ENCODE measurements at places on chromosomes 16 and 17.

GRCh38 chr16:27920391-27920891 is 143.1 kb downstream of the GSG1L start:
- no peak for DNase-seq

DNA sequence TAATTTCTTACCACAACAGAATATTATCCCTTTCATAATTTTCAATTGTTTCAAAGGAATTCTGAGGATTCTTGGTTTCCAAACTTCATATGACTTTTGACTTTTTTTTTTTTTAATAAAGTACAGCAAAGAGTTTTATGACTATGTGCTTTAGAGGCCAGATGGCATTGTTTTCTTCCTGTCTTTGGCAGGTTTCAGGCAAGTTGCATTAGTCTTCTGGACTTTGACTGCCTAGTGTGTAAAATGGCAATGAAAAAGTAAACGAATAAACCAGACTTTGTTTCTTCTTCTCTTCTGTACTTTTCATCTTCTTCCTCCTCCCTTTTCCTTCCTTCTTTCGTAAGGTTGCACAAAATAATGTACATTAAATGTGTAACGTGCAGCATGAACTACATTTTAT is 172.6 kb upstream of the RBFOX1 start:
- DNase-seq = no peak

- no peak for DNase-seq
Measured at GRCh38 chr16:66942981-66943380, 7.7 kb downstream of the CES2 start.

DNA sequence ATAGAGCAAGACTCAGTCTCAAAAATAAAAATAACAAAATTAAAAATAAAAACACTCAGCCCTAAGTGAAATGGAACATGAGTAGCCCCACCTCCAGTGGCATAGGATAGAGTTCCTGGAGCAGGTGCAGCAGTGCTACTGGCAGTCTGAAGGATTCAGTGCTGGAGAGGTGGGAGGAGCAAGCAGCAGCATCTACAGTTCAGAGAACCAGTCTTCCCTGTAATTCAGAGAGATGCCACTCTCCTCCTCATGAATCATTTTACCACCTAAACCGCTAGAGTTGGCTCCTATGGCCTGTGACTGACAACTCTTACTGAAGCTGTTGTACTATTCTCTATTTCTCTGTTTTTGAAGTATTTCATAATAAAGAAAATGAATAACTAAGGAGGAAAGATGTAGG is 56.0 kb upstream of the SMURF2 start:
- no peak for DNase-seq

DNA sequence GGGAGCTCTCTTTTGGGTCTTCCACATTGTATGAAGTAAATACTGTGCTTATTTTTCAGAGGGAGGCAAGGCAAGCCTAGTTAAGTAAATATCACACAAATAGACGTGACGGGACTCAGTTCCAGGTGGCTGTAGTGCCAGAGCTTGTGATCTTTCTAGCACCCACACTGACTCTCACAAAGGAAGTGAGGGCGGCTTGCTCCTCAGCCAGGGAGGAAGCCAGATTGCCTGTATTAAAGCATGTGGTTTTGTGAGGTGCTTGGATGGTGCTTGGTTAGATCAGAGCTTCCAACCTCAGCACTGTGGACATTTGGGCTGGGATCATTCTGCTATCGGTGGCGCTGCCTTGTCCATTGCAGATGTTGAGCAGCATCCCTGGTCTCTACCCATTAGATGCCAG is 80.1 kb downstream of the VAT1L start:
- no peak for DNase-seq

DNA sequence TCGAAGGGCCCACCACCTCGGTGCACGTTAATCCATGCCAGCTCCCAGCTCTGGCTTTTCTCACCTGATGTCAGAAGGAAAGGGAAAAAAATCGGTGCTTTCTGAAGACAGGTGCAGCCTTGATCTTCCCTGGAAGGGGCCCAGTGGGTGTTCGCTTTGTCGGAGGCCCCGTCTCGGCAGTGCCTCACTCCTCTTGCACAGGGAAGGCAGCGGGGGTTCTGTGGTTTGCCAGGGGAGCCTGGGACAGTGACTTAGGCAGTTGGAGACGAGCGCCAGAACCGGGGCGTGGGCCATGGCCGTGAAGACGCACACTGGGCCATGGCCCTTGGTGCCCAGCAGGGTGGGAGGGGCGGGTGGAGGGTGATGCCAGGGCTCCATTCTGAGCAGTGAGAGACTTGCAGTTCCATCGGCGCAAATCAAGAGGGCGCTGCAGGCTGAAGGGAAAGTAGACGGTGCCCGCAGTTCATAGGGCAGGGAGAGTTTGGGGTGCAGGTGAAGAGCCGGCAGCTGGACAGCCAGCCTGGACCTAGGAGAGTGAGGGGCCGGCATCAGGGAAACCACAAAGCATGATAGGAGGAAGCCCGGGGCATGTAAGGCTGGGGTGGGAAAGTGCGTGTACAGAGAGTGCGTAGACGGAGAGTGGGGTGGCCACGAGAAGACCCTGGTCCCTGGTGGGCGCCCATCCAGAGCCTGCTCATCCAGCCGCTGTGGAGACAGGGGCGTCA is 101.3 kb upstream of the CHMP6 start:
- no peak for DNase-seq

- no peak for DNase-seq
Measured at GRCh38 chr17:74163271-74163821, 40.1 kb upstream of the RPL38 start.

DNA sequence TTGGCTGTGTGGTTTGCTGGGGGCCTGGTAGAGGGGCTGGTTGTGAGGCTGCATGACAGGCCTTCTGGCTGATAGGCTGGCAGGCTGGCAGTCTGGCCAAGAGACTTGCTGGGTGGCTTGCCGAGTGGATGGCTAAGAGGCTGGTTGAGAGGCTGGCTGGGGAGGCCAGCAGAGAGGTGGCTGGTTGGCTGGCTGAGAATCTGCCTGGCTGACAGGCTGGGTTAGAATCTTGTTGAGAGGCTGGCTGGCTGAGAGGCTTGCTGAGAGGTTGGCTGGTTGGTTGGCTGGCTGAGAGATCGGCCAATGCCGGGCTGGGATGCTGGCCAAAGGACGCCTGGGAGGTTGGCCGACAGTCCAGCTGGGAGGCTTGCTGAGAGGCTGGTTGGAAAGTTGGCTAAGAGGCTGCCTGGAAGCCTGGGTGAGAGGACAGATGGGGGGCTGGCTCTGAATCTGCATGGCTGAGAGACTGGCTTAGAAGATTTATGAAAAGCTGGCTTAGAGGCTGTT is 35.9 kb upstream of the ACSM2B start:
- DNase-seq = no peak

GRCh38 chr16:78098087-78098486 is 1.4 kb upstream of the WWOX start:
- no peak for DNase-seq

DNA sequence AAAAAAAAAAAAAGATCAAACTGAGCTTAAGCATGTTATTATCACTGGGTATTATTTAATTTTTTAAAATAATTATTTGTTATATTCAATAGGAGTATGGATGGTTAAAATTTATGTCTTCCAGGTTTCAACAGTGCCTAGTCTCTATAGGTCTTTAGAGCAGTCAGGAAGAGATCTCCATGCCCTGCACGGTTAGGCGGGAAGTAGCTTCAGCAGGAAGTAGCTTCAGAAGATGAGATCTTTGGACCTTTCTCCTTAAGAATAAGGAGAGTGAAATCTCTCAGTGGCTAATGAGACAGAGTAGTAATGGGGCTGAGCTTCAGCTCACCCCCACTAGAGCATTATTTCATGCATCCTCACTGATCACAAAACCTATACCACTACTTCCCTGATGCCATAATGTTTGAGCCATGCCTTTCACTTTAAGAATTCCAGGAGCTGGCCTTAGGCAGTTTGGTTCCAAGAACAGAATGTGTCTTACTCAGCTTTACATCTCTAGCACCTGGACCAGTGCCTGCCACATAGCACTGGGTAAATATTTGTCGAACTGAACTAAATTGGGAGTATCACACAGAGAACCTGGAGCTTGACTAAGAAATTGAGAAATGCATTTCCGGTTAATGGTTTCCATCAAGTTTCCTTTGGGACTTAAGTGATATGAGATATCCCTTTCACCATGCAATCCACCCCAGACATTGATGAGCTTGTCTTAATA is 43.5 kb downstream of the SCPEP1 start:
- no peak for DNase-seq

DNA sequence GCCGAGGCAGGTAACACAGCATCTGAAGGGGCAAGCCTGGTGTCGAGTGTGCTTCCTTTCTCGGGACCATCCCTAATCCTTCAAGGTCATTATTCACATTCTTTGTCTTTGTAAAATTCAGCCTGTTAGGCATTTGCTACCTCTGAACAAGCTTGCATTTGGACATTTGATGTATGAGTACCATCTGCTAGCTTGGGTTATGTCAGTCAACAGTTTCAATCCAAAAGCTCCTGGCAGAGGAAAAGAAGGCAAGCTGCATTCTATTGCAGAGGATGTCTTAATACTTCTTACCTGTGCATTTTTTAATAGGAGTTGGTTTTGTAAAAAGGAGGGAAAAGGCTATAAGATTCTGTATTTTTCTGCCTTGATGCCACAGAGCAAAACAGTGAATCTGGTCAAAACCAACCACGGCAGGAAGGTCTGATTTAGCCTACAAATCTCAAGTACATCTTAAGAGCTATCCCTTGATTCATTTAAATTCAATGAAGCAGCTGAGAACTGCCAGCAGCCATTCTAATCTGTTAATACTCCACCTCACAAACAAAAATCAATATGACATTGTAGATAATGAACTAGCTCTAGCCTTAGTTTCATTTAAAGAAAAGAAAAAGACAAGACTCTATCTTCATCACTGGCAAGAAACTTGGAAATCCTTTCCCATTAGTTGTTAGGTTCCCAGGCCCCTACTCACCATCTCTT is 39.0 kb downstream of the TEX2 start:
- no peak for DNase-seq

DNA sequence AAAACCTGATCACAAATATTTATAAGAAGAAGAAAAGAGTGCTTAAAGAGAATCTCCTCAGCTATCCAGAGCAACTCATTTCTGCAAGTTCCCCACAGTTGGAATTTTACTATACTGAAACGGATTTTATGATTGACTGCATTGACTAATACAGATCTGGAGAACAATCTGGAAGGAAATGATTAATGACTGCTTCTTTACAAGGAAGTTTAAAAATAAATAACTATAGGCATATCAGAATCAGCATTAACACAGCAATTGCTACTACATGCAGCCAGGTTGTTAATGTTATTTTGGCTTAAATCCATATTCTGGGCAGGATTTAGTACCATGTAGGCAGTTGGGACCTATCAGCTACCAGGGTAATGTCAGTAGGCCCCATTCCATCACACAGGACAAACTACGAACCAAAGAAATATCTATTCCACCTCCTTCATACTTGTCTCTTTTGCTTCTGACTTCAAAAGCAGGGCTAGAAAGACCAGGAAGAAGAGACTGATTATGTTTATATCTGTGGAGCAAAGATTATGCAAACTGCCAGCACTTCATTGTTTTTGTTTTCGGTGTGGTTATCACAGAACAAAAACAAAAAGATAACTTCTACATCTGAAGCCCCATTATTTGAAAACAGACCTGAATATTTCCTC is 3.9 kb downstream of the SKAP1 start:
- no peak for DNase-seq

DNA sequence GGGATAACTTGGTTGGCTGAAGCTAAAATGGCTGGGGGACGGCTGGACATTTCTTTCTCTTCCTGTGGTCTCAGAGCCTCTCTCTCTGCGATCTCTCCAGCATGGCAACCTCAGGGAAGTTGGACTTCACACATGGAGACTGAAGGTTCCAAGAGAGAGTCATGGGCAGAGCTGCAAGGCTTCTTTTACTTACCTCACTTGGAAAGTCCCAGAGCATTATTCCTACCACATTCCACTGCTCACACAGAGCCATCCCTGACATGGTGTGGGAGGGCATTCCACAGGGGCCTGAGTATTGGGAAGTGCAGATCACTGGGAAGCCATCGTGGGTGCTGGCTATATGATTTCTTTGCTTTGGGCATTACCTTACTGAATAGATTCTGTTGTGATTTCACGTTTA is 9.8 kb upstream of the SLC6A2 start:
- no peak for DNase-seq

GRCh38 chr16:87057951-87058560 is 259.1 kb downstream of the C16orf95 start:
- no peak for DNase-seq

GRCh38 chr17:64459284-64459747 is 10.4 kb downstream of the MILR1 start:
- DNase-seq = no peak

DNA sequence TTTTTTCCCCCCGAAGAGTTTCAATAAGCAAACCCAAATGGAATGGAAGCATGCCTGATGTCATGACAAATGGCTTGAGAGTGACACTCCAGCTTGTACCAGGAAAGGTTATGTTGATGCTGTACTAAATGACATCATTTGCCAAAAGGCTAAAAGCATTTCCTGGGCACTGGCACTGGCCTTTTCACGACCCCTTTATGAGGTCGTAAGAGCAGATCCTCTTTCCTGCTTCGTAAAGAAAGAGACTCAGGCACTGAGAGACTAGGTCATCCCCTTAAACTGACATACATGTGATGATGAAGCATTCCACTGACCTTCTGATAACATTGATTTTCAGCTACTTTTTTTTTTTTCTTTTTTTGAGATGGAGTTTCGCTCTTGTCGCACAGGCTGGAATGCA is 30.5 kb downstream of the CEP295NL start:
- DNase-seq = no peak

DNA sequence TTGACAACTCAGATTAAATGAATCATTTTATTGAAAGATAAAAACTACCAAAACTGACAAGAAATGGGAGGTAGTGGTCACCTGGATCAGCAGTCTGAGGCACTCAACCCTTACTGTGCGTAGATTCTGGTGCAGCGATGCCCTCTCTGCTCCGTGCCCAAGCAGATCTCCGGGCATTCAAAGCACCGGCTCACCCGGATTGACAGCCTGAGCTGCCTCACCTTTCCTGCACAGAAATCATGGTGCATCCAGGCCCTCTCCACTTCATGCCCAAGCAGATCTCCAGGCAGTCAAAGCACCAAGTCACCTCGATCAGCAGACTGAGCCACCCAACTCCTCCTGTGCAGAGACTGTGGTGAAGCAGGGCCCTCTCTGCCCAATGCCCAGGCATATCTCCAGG is 196.8 kb downstream of the CA10 start:
- no peak for DNase-seq

DNA sequence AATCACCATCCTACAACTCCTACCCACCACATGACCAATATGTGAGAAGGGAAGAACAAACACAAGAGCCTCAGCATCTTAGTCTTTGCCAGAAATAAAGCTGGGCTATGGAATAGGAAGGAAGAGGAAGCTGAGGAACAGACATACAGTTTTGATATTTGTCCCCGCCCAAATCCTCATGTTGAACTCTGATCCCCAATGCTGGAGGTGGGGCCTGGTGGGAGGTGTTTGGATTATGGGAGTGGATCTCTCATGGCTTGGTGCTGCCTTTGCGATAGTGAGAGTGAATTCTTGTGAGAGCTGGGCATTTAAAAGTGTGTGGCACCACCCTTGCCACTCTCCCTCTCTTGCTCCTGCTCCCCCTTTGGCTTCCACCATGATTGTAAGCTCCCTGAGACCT is 52.4 kb upstream of the NLK start:
- no peak for DNase-seq

- DNase-seq = no peak
Measured at GRCh38 chr16:58417600-58417999, 25.3 kb downstream of the GINS3 start.

GRCh38 chr16:59632276-59632855 is 898.2 kb upstream of the GOT2 start:
- no peak for DNase-seq

- no peak for DNase-seq
Measured at GRCh38 chr17:8659758-8660410, 29.4 kb upstream of the MYH10 start.

GRCh38 chr17:19392303-19392702 is 5.3 kb upstream of the MFAP4 start:
- no peak for DNase-seq

Data from esophagus squamous epithelium (tissue), 5 donors.